ENCODE measurements at places on chromosomes 4 and X. TPM values are rescaled to one million over a fixed set of nuclear protein-coding genes. Genes with fewer than 3 reads are reported as not detected.

GRCh38 chrX:1493877-1494510 lies 41.3 kb upstream of the ASMTL start:
- DNase-seq = peak; percentile 33

DNA sequence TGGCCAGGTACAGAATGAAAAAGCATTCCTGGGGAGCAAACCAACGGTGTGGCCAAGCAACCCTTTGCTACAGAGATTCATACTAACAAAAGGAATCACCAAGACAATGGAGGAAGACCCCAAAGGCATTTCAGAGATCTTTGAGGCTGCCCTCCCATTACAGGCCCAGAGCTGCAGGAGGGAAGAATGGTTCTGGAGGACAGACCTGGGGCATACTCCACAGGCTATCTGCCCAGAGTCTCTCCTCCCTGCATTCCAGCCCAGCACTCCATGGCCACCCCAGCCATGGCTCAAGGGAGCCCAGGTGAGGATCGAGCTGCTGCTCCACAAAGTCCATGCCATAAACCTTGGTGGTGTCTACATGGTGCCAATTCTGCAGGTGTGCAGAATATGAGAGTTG lies 81.9 kb downstream of the ATP11C start:
- DNase-seq = no peak

DNA sequence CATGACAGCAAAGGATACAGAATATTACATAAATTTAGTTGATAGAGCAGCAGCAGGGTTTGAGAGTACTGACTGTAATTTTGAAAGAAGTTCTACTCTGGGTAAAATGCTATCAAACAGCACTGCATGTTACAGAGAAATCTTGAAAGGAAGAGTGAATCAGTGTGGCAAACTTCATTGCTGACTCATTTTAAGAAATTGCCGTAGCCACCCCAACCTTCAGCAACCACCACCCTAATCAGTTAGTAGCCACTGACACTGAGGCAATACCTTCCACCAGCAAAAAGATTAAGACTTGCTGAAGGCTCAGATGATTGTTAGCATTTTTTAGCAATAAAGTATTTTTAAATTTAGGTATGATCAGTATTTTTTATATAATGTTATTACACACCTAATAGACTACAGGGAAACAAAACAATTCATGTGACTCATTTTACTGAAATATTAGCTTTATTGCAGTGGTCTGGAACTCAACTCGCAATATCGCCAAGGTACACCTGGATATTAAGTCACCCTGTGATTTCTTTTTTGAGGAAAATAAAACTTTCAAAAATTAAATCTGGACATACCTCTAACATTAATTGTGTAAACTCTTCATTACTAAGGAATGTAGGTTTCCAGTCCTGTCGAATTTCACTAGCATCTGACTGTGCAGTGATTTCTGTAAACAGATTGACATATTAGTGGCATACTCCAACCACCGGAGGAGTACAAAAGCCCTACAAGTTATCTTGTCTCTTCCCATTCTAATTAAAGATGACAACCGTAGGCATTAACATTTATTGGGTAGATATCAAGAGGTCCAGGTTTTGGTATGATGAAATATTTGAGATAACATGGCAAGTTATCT lies 71.1 kb downstream of the CLOCK start:
- DNase-seq = no peak

GRCh38 chrX:97252111-97252510 lies 368.4 kb downstream of the RPA4 start:
- DNase-seq = no peak

- no peak for DNase-seq
These were observed 39.9 kb downstream of the FAM149A start for GRCh38 chr4:186144198-186144945.

- DNase-seq = no peak
These were observed 156.4 kb downstream of the PPARGC1A start for GRCh38 chr4:23733476-23733875.

DNA sequence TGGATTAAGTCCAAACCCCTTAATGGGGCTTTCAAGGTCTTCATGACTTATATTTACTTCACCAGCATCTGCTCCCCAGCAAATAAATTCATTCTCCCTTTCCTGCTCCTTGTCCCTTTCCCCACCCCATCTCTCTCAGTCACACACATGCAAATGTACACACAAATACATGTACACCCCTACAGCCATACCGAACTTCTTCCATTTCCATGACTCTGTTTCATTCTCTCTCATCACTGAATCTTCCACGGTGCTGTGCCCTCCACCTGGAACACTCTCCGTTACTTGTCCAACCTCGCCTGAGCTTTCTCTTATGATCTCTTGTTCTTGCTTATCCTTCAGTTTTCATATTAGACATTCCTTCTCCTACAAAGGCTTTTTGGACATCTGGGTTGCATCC lies 22.0 kb upstream of the RPA4 start:
- no peak for DNase-seq

PNMA6F gene
- not detected for total RNA-seq

CSAG1 gene
- total RNA-seq = not detected

LRAT gene
- not detected for total RNA-seq

All from activated naive CD8-positive, alpha-beta T cell treated with anti-CD3 and anti-CD28 coated beads, Interleukin-2, amount 10 ng/mL, durations not matched to agents 7 days and 5 days (primary cell).